ENCODE measurements at places on chromosomes 4 and X. TPM values are rescaled to one million over a fixed set of nuclear protein-coding genes. Genes with fewer than 3 reads are reported as not detected.

DNA sequence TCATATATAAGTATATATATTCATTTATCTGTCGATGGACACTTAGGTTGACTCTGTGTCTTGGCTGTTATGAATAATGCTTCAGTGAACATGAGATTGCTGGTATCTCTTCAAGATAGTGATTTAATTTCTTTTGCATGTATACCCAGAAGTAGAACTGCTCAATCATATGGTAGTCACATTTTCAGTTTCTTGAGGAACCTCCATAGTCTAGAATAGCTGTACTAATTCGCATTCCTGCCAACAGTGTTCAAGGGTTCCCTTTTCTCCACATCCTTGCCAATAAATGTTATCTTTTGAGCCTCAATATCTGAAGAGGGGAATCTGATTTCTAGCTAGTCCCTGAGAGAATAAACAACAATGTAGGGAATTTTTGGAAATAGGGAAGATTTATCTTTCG is 32.4 kb upstream of the CCNG2 start:
- DNase-seq, result no peak

Gene SPANXN4
- total RNA-seq, result not detected

GRCh38 chr4:1871471-1872021 is 353 bp downstream of the NSD2 start:
- no peak for DNase-seq

Gene SMIM43
- total RNA-seq, result 0.26 TPM

GRCh38 chrX:9342561-9343051 is 122.3 kb upstream of the TBL1X start:
- DNase-seq, result peak; percentile 44

All from SJSA1 (cell line).